ELR (cell line): ENCODE measurements at places on chromosomes 7 and 10.

- DNase-seq, result no peak
Observed at GRCh38 chr10:77252380-77253146, 385.0 kb downstream of the KCNMA1 start.

- DNase-seq, result no peak
Observed at GRCh38 chr10:101766753-101767599, 8.9 kb downstream of the FGF8 start.

DNA sequence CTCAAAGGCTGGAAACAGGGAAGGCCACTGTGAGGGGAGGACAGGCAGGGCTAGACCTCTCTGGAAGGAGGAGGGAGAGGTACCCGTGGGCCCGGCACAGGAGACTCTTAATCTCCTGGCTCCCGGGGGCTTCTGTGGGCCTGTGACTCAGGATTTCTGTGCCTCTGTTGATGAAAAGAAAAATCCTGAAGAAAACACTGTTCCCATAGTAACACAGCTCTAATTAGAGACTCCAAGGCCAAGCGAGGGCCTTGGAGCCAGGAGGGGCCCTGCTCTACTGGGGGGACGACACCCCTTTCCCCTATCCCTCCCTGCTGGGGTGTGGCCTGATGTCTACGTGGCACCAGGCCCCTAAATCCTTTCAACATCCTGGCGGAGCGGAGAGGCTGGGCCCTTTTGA, 174.1 kb upstream of the TNRC18 start:
- DNase-seq, result no peak

DNA sequence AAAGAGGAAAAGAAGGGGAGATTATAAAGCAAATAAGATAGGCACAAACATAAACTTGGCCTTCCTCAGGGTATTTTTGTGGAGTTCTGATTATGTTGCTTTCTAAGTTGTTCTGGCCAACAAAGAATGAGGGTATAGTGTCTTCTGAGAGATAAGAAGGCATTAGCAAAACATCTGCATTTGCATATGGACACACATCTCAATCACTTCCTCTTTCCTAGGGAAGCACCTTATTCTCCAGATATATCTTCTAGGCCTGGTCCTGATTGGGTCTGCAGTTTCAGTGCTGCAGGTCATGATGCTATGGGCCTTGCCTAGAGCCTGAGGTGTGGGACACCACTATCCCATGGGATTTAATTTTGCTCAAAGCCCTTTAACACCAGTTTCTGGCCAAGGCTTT, 308.8 kb upstream of the PHYHIPL start:
- DNase-seq, result no peak

GRCh38 chr10:124670849-124671248, 73.3 kb downstream of the FAM53B start:
- no peak for DNase-seq

DNA sequence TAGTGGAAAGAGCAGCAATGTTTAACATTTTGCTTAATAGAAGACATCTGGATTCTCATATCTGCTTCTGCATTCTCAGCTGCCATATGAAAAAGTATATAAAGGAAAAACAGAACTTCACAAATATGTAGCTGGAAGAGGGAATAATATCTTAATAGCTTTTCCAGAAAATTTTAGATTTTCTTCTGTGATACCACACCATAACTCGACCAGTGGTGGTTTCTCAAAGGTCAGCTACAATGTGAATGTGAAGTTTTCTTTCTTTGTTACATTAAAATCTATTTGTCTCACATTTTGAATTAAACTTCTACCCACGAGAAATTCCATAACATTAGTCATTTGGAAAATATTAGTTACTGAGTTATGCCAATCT, 339.8 kb downstream of the PARD3 start:
- DNase-seq, result no peak

- DNase-seq, result no peak
Observed at GRCh38 chr10:75431180-75432111, at the start of gene LRMDA. TSS of gene LRMDA (plus strand) at chr10:75431624.

DNA sequence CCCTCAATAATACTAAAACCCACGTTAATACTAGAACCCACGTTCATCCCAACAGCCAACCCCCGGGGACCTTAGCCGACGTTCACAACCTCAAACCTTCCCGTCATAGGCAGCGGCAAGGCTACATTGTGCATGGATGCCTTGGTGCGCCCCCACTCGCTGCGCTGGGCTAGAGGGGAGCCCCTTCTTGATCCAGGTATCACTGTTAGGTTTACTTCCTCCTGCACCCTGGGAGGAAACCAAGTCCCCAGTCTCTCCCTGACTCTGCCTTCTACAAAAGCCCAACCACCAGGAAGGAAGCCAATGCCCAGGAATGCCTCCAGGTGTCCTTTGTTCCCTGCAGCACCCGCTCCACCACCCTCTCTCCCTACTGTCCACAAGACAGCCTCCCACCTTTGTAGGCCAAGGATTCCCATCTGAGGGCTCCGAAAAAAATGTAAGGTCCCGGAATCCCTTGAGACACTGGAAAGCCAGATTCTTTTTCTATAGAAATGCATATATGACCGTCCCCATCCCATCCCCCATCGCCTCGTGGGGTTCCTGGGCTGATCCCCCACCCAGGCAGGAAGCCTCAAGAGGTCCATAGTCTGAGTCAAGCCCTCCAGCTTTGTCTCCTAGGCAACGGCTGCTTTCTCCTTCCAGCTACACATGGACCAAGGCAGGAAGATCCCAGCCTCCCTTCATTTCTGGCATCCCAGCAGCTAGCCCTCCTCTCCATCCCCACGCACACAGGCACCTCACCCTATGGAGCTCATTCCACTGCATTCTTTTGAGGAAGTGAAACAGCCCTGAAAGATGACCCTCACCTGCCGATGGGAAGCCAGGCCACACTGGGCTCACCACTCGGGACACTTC, 25.2 kb downstream of the CTBP2 start:
- DNase-seq, result no peak

GRCh38 chr7:69364813-69365643, 233.2 kb upstream of the AUTS2 start:
- no peak for DNase-seq

DNA sequence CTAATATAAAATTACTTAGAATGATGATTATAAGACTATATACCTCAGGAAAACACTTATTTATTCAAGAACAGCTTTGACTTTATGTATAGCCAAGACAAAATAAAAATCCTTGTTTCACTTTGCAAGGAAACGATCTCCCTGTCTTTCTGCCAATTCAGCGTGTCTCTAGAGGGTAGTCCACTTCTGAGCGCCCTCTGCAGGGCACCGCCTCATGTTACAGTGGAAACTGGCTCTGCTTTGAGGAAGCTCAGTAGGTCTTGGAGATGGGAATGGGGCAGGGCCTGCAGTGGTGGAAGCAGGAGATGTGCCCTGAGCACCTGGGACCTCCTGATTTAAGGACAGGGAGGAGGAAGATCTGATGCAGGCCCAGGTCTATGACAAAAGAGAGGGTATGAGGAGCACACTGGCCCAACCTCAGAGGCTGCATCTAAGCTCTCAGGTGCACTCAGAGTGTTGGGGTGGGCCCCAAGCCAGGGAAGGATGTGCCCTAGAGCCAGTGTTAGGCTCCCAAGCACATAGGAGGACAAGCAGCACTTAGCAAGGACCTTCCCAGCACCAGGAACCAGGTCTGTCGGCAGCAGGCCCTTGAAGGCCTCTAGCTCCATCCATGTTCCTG, 481.0 kb downstream of the TNS3 start:
- peak; percentile 81 for DNase-seq

DNA sequence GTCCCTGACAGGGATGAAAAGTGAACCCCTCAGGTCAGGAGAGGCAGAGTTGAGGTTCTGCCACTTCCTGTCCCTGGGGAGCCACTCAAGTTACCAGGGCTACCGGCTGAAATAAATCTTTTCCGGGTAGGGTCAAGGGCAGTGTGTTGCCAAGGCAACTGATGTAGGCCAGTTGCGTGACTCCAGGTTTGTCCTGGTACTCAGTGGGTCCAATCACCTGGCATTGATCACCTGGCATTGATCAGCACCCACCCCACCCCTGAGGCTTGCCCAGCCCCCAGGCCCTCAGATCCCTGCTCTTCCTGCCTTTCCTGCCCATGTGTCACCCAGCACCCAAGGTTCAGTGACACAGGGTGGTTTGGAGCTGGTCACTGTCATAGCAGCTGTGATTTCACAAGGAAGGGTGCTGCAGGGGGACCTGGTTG, 5.9 kb downstream of the SAP25 start:
- DNase-seq, result no peak

GRCh38 chr10:62554632-62555199, 180.5 kb downstream of the ZNF365 start:
- DNase-seq, result peak; percentile 58

- DNase-seq, result peak; percentile 1
Observed at GRCh38 chr7:96238976-96239766, 82.7 kb downstream of the SLC25A13 start.

GRCh38 chr7:66504131-66504530, 124.5 kb upstream of the KCTD7 start:
- DNase-seq, result no peak

DNA sequence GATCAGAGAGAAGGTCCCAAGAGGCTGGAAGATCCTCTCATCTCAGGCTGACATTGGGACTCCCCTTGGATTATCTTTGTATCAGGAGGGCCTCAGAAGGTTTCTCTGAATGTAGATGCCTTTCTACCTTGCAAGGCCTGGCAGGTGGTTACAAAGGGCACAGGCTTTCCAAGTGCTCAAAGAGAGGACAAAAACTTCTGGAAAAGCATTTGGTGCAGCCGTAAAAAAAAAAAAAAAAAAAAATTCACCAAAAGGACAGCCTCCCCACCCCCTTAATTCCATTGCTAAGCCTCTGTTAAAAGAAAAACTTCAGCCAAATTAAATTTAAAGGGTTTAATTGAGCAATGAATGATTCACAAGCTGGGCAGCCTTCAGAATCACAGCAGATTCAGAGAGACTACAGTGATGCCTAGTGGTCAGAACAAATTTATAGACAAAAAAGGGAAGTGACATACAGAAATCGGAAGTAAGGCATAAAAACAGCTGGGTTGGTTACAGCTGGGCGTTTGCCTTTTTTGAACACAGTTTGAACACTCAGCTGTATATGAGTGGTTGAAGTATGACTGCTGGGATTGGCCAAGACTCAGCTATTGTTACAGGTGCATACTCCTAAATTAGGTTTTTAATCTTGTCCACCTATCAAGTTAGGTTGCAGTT, 42.5 kb upstream of the LRGUK start:
- DNase-seq, result no peak

DNA sequence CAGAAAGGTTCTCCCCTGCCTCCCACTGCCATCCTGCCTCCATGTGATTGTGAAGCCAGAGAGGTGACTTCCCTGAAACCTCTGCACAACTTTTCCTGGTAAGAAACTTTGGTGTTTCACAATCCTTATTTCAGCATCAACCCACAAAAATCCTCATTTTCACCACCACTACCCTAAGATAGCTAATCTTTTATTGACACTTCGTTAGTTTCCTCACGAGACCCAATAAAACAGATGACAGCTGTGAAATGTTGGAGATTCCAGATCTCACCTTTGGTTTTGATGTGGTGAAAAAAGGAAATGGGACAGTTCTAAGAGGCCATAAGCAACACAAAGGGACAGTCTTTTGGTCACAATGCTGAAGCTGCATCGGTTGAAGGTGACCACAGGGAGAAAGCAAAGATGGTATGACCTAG, 59.9 kb upstream of the TM9SF3 start:
- no peak for DNase-seq

DNA sequence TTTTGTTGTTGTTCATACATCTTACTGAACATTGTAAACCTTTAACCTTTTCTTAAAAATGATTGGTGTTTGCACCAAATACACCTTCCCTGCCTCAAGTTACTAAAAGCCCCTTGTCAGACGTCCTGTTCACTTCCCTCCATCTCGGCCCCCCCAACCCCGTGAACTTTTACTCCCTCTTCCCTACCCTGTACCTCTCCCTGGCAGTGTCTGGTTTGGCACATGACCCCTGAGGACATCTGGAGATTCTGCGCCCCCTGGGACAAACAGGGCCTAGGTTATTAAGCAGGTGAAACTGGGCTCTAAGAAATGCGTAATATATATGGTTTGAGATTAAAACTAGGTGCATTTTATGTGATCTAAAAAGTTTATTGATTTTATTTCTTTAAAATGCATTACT, 1.4 kb downstream of the PPP2R2D start:
- peak; percentile 23 for DNase-seq

DNA sequence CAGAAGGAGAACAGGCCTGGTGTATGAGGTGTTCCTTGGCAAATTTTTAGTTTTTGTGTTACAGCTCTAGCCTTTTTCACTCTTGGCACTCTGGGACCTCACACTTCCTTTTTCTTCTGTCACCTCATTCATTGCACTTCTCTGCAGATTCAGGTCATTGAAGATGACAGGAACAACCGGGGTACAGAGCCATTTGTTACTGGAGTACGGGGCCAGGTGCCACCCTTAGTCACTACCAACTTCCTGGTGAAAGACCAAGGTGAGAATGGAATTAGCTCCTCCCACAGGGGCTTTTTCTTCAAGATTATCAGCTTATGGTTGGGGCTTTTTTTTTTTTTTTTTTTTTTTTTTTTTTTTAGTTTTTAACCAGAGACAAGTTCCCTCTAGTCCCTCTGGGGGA, 18.5 kb upstream of the CHCHD1 start:
- DNase-seq, result no peak

DNA sequence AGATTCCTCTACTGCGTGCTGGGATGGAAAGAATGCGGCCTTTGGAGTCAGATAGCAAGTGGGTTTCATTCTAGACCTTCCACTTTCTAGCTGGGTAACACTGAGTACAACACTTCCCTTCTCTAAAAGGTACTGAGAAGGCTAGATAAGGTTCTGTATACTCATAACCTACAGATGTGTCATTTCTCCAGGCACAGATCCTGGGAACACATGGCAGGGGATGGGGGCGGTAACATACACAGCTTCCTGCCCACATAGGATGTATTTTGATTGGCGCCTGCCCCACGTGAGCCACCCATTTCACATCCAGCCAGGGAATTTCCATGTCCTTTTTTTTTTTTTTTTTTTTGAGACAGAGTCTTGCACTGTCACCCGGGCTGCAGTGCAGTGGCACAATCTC, 31.8 kb downstream of the KLRG2 start:
- DNase-seq, result peak; percentile 30

GRCh38 chr7:71770269-71770907, 638.4 kb downstream of the GALNT17 start:
- DNase-seq, result no peak

DNA sequence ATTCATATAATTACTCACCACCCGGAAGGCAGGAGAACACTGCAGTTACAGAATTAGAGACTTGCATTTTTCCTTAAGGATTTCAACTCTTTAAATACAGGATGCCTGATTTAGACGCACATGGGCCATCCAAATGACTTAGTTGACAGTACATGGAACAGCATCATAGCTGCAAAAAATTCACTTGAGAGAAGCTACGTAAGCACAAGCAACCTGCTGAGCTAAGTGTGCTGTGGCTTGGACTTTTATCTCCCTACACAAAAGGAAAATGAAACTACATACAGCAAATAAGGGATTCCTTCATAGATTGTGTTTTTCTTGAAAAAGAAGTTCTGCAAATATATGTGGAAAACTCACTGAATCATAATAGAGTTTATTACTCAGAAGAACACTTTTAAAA, 152.6 kb downstream of the POU6F2 start:
- no peak for DNase-seq
